ENCODE measurements at places on chromosomes 6 and 20.
A peak's percentile ranks its signal among the peaks of the same experiment; 100 is the strongest.

DNA sequence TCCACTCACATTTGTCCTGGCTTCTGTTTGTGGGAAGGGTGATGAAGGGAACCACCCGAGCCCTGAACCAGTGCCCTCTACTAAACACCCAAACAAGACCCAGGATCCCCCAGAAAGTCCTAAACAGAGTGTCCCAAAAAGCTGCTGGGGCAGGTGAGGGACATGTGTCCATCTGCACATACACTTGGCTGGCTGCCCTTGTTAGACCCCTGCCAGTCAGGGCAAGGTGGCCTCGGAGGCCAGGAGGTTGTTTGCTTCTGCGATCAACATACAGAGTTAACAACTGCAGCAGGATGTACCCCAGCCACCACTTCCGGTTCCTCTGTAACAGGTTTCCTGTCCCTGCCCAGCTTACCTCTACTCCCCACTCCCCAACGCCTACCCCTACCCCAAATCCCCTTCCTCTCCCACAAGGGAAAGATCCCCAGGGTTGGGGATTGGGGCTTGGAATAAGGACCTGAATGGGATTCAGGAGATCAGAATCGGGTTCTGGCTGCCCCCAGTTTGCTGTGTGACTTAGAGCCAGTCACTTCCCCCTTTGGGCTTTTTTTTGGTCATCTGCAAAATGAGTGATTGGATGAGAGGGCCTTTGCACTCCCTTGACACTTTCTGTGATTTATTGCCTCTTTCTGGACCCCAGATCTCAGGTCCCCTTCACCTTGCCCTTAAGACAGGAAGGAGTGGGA lies 13.9 kb downstream of the DEF6 start:
- no peak for DNase-seq

DNA sequence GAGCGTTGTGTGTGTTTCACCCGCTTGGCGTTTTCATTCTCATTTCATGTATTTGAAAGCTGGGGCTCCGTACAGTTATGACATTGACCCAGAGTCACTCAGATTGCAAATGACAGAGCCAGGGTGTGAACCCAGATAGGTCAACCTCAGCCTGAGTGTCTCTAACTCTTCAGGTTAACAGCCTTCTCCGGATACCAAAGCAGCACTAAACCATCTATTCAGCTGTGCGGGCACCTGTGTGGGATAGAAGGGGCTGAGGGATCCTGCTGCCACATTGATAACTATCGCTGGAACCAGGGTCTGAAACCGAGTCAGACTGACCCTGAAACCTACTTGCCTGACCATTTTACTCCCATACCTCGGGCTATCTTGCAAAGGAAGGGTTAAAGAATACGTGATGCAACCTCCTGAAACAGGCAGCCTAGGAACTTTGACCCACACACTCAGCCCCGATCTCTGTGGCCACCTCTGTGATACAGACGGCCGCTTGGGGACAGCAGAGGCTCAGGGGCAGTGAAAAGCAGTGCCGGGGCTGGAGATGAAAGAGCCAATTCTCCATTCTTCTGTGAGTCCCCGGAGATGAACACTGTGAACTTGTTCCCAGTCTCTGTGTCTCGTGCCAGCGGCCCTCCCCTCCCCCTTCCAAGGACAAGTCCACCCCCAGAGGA lies 233.5 kb upstream of the QKI start:
- peak; percentile 57 for DNase-seq

DNA sequence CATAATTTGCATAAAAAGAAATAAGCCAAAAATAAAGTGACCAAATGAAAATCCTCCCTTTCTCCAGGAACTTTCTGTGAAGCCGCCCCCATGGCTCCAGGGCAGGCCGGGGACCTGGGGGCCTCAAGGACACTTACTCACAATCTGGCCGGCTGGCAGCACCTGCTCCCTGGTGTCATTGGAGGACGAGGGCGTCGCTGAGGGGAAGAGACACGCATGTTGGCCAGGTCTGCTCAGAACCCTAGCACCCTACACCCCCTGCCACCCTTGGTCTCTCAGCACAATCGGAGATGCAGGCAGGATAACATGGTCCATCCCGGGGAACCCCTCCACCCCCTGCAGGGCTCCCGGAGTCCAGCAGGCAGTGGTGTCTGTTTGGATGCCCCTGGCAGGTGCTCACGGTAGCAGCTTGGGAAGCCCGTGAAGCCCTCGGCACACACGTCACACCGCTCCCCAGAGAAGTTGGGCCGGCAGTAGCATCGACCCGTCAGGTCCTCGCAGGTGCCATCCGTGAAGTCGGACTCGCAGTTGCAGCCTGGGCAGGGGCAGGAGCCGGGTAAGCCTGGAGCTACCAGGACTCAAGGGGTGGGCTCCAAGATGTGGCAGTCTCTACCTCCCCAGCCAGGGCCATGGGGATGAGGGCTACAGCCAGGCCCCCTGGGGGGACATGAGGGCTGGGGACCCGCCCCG lies 21.3 kb downstream of the LAMA5 start:
- no peak for DNase-seq

- DNase-seq = peak; percentile 38
Observed at GRCh38 chr6:36962874-36963273, 8.3 kb downstream of the PI16 start.

DNA sequence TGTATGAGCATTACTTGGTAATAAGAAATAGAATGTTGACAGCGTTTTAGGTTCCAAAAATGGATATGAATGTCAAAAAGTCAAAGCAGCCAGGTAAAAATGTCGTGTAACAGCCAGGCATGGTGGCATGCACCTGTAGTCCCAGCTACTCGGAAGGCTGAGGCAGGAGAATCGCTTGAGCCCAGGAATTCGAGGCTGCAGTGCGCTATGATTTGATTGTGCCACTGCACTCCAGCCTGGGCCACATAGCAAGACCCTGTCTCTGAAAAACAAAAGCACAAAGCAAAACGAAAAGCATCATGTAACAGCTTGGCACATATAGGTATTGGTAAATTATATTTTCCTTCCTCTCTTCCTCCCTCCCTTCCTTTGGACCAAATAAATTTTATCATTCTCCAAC lies 16.2 kb upstream of the FOXP4 start:
- no peak for DNase-seq

GRCh38 chr6:30497714-30498113 lies 8.4 kb downstream of the HLA-E start:
- DNase-seq = no peak

- DNase-seq = no peak
Observed at GRCh38 chr6:44842616-44843015, 455.1 kb downstream of the CDC5L start.

DNA sequence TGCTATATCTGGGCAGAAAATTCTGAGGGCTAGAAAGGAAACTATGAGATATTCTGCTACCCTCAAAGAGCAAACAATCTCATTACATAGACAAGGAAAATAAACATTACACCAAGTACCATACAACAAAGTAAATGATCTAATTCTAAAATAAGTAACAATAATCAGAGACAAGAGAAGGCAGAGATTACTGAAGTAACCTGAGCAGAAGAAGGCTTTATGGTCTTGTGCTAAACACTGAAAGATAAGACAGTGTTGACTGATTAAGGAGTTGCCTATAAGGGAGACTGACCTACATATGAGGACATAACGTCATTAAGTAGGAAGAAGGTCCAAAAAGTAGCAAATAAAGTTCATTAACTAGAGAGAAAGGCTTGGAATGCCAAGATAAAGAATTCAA lies 134.2 kb downstream of the MTFR2 start:
- DNase-seq = no peak

DNA sequence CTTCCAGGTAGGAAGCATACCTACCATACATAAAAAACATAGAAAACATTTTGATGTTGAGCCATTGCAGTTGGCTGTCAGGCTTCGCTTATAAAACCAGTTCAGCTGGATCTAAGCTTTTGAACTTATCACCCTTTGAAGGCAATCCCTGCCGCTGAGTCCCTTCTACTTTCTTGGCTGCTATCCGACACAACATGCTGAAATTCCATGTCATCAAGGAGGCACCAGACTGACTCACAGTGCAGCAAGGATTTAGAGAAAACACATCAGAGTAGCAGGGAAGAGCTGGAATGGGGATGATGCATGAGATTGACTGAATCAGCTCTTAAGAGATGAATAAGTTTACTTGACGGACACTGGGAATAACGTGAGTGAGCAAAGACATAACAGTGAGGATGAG lies 135.0 kb upstream of the MAN1A1 start:
- no peak for DNase-seq

DNA sequence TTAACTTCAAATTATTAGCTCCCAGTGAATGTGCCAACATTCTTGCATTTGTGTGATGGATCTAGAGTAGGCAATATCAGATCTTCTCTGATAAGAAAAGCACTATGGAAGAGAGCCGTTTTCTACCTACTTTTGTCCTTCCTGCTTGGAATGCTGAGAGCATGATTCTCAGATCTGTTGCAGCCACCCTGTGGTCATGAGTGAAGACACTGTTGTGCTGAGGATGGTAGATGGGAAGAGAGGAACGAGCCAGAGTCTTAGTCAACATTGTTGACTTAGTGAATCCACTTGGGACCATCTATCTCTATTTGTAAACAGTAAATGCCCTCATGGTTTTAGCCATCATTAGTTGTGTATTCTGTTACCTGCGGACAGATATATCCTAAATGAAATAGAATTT lies 202.6 kb downstream of the CD109 start:
- DNase-seq = no peak

Data from RPMI8226 (cell line).